T-helper 9 cell (primary cell): ENCODE measurements at places on chromosomes 3 and 15.

GRCh38 chr3:171444001-171444690 lies 16.1 kb downstream of the TNIK start:
- no peak for DNase-seq

DNA sequence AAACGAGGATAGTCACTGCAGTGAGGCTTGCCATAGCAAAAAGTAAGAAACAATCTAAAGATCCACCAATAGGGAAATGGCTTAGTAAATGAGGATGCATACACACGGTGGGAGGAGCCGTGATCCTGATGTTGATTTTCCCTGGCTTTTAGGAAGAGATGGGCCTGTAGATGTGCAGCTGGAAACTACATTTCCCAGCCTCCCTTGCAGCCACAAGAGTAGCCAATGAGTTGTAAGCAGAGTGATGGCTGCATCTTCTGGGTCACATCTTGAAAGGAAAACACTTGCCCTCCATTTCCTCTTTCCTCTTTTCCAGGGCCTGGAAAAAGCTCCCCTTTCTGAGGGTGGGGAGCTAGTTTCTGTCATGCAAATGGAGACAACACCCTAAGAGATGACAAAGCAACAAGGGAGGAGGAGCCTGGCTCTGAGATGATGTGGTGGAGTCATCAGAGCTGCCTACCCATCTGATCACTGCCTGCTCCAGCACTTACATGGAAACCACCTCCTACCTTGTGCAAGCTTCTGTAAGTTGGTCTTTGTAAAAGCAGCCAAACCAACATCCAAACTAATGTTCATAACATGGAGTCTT lies 139.1 kb downstream of the TLE3 start:
- no peak for DNase-seq

GRCh38 chr3:139353920-139354556 lies 10.2 kb downstream of the MRPS22 start:
- DNase-seq = no peak

GRCh38 chr3:127019449-127019848 lies 36.5 kb downstream of the PLXNA1 start:
- no peak for DNase-seq

DNA sequence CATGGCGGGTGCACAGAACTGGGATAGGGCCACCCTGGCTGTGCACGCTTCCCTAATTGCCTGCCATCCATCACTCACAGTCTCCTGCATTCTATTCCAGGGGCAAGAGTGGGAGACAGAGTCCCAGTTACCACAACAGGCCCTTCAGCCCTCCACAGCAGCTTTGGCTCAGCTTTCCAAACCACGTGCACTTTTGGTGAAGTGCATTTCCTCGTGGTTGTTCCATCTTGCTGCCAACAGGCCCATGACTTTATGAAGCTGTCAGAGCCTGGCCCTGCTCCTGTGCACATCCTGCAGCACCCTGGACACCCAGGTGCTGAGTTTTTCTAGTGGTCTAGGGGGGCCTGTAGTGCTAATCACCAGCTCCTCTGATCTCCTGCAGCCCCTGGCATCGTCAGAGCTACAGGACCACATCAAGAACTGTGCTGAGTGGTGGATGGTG lies 110.2 kb downstream of the ADCY5 start:
- DNase-seq = no peak

DNA sequence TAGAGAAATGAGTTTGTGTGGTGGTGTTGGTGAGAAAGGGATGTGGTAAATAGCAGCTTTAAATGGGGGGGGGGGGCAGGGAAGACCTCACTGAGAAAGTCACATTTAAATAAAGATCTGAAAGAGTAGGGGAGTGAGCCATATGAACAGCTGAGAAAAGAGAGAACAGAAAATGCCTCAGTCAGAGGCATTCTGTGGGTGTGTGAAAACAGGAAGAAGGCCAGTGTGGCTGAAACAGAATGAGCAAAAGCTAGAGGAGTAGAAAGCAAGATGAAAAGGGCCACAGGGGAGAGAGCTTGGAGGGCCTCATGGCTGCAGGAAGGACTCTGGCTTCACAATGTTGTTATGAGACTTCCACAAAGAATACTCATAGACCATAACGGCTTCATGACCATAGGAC lies 783.3 kb downstream of the ZPLD1 start:
- DNase-seq = no peak

DNA sequence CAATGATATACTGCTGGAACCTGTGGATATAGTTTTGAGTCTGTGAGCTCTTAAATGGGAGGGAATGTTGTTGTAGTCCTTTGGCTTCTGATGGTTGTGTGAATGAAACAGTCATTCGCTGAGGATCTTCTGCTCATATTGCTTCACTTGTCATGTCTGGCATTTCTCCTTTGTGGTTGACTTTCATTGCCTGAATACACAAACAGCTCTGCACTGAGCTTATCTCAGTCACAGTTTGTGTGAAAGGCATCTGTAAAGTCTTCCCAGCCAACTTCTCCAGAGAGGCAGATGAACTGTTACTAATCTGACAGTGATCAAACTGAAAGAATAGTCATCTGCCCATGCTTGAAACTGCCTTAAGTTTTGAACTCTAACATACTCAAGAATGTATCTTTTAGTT lies 59.8 kb downstream of the TMED3 start:
- DNase-seq = no peak

DNA sequence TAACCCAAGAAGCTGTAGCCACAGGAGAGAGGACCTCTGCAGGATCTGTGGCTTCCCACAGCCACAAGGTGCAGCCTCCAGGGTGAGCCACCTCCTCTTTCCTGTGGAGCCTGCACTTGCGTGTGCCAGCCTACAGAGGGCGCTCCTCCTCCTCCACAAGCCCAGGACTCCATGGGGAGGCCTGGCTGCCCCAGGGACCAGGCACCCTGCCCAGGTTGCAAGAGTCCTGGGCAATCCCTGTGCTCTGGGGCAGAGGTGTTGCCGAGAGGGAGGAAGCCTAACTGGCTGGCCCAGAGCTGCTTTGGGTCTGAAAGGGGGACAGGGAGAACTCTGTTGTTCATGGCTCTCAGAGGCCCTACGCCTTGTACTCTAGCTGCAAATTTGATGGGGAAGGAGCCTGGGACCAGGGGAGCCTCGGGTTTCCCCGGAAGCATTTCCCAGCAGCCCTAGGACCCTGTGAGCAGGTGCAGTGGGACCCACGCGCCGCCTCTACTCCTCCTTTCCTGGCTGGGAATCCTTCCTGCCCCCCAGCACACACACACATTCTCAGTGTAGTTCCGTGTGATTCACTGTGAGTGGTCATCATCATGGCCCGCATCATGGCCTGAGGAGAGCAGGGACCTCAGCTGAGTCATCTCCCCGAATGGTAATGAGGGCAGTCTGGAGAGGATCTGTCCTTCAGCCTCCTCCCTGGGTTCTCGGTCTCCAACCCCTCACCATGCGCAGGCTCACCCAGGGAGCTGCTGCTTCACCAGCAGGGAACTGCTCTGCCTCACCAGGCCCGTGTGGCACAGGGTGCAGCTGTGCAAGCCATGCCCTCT lies 24.3 kb downstream of the TBC1D21 start:
- DNase-seq = peak; percentile 55

- no peak for DNase-seq
Observed at GRCh38 chr3:67018105-67018788, 20.1 kb downstream of the KBTBD8 start.

- DNase-seq = no peak
Observed at GRCh38 chr3:37014620-37015019, 21.3 kb downstream of the MLH1 start.

DNA sequence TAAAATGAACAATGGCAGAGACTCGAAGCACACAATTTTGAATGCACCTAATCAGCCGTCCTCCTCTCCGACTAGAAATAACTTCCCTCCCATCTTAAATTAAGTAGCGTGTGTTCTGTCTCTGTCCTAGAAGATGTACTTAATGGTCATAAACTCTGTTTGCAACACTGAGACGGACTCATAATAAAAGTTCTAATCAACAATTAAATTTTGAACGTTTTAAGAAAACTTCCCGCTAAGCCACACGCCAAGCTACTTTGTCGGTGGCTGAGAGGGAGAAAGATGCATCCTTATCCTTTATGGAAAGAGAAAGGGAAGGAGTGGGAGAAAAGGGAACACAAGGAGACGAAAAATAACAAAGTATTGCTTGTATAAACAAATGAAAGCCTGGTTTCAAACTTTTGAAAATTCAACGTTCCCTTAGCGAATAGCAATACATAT lies 989 bp downstream of the GNB4 start:
- DNase-seq = no peak

DNA sequence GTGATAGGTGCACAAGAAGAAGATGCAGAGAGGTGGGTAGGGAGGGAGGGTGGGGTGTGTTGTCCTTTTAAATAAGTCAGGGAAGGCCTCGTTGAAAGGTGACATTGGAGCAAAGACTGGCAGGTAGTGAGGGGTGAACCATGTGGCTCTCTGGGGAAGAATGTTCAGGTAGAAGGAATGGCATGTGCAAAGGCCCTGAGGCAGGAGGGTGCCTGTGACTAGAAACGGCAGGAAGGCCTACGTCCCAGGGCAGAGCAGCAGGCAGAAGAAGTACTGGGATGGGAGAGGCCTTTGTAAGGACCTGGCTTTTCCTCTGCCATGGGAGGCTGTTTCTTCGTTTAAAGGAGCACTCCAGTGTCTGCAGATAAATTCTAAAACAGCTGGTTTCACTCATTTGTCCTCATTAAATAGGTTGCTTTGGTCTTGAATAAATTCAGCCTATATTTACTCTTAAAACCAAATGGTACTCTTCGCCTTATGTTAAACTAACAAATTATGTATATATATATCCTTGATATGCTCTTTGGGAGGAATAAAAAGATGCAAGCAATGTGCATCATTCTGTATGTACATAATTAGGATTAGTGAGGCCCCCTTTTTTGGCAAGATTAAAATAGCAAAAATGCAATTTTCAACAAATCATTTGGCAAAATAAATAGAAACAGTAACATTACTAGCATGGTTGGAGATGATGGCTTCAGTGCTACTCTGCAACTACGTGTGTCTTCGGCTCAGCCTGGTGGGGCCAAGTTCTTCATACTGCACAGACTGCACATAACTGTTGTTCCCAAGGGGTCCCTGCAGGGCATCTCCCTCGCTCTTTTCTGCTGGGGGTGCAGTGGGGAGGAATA lies 151.4 kb downstream of the KLF13 start:
- DNase-seq = no peak

GRCh38 chr3:13158871-13159270 lies 85.6 kb upstream of the IQSEC1 start:
- no peak for DNase-seq

GRCh38 chr3:128621234-128621633 lies 29.4 kb downstream of the RPN1 start:
- no peak for DNase-seq

- no peak for DNase-seq
Observed at GRCh38 chr3:152438706-152439105, 170.0 kb downstream of the MBNL1 start.

- no peak for DNase-seq
Observed at GRCh38 chr3:30401971-30402370, 204.4 kb upstream of the TGFBR2 start.

DNA sequence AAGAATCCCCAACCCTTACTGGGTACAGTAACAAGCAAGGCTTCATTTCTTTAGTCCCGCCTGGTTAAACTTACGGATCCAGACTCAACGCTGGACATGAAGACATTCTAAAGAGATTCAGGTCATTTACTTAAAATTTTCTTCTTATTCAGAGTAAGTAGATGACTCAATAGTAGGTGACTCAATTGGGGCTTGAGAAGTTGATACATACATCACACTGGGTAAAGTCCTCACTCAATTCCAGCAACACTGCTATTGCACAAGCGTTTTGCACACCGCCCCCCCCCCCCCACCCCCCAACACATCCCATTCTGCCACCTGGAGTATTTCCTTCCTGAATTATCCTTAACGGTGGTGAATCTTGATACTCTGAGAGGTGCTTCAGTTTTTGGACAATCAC lies 610.0 kb downstream of the FOXP1 start:
- no peak for DNase-seq

GRCh38 chr3:125154800-125155269 lies 57.7 kb downstream of the SLC12A8 start:
- no peak for DNase-seq

- no peak for DNase-seq
Observed at GRCh38 chr3:36701249-36701572, 63.1 kb downstream of the DCLK3 start.

- no peak for DNase-seq
Observed at GRCh38 chr3:85589145-85589544, 630.4 kb downstream of the CADM2 start.

GRCh38 chr15:79540551-79540950 lies 108.4 kb downstream of the MINAR1 start:
- no peak for DNase-seq

- no peak for DNase-seq
Observed at GRCh38 chr15:39110746-39111145, 470.1 kb upstream of the THBS1 start.

- no peak for DNase-seq
Observed at GRCh38 chr15:51724673-51725072, 12.8 kb downstream of the LYSMD2 start.

- peak; percentile 19 for DNase-seq
Observed at GRCh38 chr15:45126535-45127158, 3.0 kb downstream of the DUOXA1 start.
